NCI-H1048 (cell line): ENCODE measurements at places on chromosomes 16 and 17.

DNA sequence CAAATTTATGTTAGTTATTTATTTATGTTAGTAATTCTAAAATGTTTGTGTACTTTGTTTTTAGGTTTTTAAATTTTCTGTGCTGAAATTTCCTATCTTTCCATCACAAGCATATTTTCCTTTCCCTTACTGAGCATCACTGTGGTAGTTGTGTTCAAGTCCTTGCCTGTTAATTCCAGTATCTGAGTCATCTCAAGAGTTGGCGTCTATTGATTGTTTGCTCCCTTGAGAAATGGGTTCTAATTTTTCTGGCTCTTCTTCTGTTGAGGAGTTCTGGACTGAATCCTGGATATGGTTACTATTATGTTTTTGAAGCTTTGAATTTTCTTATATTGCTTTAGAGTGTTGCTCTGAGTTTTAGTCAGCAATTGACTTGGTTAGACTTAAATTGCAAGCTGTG, 56.3 kb downstream of the GAN start:
- no peak for DNase-seq

DNA sequence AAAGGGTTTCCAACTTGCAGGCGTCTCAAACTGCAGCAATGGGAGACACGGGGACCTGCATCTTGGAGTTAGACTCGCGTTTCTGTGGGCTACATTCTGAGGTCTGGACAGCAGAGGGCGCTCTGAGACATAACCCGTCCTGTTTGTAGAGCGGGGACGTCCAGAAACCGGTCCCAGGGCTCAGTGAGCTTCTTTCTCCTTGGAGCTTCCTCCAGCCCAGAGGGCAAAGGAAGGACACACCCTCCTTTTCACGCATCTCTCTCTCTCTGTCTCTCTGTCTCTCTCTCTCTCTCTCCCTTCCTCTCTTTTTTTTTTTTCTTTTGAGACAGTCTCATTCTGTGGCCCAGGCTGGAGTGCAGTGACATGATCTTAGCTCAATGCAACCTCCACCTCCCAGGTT, 19.8 kb downstream of the COX4I1 start:
- DNase-seq, result no peak

DNA sequence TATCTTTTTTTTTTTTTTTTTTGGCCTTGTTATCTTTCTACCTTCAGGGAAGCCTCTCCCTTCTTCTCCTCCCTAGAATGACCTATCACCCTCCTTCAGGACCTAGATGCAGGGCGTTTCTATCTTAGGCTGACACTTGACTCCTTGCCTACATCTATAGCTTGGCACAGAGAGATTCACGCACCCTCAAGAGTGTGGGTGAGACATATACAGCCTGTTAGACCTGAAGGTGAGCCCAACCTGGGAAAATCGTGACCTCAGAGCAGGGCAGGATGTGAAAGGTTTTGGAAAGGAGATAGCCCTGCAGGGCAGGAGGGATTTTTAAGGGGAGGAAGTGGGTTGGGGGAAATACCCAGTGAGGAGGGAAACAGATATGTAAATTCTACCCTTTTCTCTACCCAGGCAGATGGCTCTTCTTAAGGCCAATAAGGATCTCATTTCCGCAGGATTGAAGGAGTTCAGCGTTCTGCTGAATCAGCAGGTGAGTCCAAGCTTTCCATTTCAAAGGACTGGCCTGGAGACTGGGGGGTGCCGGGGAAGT, at the start of gene AHSP:
TSS of gene AHSP (plus strand) at position 167 of the 541 bp plus-strand sequence. CDS start at position 407, 240 bp downstream.
- no peak for DNase-seq

- no peak for DNase-seq
Observed at GRCh38 chr16:1825864-1826690, 548 bp downstream of the HAGH start.

DNA sequence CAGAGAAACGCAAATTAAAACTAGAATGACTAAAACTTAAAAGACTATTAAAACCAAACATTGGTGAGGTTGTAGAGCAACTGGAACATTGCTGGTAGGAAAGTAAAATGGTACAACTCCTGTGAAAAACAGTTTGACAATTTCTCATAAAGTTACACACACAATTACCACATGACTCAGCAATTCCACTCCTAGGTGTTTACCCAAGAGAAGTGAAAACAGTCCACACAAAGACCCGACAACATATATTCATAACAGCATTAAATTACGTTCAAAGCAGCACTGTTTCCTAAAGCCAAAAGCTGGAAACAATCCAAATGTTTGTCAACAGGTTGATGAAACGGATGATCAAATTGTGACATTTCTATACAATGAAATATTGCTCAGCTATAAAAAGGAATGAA, 26.5 kb upstream of the ALOX12 start:
- DNase-seq, result no peak

- DNase-seq, result no peak
Observed at GRCh38 chr16:48558371-48558841, 51.6 kb downstream of the N4BP1 start.

DNA sequence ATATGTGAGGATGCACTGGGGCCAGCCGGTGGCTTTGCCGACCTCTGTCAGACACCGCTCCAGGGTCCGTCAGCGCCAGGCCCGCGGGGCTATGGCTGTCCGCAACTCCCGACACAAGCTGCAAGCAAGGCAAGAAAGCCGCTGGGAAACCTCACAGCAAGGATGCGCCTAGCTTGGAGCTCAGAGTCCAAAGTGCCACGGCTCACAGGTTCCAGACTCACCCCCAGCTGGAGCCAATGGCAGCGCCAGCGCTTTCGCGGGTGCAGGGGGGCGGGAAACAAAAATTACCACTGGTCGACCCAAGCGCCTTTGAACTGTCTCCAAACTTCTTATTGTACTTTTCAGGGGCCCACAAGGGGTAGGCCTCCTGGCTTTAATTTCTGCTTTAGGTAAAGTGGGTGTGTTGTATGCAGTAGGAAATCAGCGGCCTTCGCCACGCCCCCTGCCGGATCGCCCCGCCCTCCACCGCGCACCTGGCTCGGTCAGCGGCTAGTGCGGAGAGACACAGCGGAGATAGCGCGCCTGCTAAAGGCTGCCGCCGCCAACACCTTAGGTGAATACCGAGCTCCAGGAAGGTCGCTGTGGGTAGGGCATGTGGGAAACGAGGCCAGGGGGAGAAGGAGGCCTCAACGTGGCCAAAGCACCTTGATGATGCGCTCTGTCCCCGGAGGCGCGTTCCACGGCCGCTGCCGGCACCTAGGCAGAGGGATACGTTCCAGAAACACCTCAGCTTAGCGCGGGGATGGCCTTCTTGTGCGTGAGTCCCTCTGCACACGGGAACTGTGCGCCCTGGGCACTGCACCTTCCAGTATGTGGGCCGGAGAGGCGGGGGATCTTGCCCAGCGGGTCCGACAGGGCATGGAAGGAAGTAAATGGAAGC, 61.0 kb upstream of the RBL2 start:
- no peak for DNase-seq

DNA sequence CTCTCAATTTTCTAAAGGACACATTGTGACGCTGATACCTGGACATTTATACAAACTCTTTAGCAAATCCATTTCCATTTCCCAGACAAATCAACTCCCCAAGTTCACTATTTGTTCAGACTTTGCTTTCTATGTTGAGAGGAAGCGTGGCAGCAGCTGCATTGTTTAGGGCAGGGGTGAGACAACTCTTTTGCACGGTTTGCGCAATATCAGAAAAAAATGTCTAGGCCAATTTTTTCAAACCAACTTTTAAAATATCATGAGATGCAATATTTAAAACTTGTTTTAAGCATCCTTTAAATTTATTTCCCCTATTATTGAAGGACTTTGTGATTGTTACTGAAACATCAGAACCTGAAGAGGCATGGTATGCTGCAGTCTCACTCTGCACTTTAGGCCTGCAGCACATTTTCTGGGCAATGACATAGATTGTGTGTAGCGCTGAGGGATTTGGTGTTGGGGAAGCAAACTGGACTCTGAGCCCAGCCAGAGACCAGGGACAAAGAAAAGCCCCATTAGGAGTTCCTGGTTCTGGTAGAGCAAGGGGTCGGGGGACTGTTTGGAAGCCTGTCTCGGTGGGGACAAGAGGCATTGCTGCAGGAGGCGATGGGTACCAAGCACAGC, 6.4 kb upstream of the CCDC182 start:
- DNase-seq, result no peak

GRCh38 chr16:28925386-28926228, 569 bp upstream of the RABEP2 start:
- no peak for DNase-seq

DNA sequence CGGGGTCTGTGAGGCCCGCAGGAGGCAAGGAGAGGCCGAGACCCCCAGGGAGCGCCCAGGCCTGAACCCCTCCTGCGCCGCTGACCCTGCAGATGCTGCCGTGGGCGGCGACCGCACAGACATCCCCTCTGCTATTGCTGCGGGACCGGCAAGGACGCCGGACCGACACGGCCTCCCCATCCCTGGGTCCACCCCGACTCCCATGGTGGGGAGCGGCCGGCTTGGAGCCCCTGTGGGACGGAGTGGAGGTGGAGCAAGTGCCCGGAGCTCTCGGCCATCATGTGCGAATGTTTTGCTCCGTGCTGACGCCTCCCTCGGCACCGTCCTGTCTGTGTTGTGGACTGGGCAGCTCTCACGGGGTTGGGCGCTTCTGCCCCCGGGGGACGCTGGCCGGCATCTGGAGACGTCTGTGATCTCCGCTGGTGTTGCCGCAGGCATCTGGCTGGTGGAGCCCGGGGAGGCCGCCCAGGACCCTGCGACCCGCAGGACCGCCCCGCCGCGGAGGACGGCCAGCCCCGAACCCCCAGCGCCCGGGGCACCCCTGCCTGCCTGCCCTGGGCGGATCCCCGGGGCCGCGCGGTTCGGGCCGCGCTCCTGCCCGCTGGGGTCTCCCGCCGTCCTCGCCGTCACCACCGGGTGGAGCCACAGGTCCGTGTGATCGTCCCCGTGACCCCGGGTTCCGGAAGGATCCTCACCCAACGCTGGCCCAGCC, 12.8 kb upstream of the GNG13 start:
- no peak for DNase-seq

DNA sequence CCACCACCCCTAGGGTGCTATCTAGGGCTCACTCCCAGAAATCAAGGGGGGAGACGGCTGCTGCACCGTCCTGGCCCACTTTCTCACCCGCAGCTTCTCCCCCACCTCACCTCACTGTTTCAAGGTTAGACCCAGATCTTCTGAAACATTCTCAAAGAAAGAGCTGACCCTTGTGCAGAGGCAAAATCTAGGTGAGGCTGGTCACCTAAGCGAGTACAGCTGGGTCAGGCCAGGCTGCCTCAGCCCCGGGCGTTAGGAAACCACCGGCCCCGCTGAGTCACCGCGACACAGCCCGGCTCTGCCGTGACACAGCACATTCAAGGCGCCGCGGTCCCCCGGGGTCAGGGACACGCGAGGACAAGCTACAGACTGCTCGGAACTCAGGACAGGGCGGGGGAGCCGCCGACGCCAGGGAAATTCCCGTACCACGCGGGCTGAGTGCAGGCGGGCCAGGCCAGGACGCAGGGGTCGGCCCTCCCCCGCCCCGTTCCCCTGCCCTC, 27.1 kb downstream of the GNPTG start:
- DNase-seq, result no peak

DNA sequence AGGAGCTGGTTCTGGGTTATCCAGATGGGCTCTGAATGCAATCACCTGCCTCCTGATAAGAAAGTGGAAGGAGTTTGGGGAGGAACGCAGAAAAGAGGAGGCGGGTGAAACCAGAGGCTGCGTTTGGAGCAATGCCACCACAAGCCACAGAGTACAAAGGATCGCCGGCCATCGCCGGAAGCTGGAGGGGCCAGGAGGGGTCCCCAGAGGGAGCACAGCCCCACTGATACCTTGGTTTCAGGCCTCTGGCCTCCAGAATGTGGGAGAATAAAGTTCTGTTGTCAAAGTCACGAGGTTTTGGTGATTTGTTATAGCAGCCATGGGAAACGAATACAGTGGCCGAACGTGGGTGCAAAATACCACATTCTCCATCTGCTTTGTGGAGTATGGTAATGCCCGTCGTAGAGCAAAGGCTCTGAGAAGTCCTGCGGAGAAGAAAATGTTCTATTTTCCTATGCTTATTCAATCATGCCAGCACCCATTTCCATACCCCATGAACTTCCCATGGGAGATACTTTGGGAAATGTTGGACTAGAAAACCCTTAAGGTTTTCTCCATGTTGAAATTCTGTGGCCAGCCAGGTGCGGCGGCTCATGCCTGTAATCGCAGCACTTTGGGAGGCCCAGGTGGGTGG, 51.4 kb downstream of the ZDHHC7 start:
- no peak for DNase-seq

DNA sequence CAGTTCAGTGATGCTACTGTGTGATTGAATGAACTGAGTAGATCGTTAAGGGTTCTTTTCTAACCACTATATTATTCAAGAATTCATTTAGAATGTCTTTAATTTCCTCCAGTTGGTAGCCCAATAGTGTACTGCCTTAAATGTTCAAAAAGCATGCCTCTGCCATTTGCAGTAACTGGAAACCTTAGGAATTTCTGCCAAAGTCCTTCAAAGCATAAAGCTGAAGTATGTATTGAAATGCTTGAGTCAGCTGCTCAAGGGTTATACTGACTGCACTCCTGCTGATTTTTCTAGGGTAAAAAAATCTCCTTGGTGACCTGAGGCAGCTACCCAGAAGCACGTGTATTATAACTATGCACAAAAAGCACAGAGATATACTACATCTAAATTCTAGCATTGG, 56.5 kb downstream of the SNTB2 start:
- DNase-seq, result no peak

DNA sequence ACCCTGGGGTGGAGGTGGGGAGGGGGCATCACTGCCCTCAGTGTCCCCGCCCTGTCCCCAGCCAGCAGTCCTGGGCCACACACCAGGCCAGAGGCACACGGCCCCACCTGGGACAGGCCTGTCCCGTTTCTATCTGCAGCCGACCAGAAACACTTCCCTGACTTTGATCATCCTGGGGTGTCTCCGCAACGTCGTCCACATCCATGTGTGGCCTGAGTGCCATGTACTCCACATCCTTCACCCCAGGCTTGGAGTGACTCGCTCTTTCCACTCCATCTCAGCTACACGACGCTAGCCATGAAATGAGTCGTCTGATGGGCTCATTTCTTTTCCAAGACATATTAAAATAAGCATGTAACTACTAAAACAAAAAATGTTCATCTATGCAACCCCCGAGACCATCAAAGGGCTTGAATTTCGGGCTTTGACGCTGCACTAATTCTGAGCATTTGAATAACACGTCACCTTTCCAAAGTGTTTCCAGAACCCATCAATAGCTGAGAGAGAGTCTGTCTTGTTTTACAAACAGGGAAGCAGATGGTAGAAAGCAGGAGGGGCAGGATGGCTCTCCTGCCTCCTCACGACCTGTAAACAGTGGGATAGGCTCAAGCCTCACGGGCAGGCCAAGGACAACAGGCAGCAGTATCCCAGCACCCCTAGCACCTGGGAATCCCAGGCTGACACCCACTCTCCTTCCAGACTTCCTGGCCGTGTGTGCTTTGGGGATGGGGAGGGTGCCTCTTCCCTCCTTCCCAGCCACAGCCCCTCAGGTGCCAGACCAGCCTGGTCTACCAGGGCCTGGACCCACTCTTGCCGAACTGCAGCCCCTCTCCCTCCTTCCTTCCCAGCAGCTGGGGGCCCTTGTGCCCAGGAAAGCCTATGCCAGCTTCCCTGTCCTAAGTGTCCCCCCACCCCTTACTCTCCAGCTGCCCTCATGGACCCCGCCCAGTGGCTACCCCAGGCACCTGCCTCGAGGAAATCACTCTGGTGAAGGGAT, 20.0 kb upstream of the RASD1 start:
- DNase-seq, result no peak
